ENCODE measurements at places on chromosomes 12 and 14.

GRCh38 chr14:54794159-54794558 is 108.5 kb downstream of the GCH1 start:
- DNase-seq = no peak

- DNase-seq = no peak
Observed at GRCh38 chr12:124862768-124863415, 772 bp downstream of the SCARB1 start.

DNA sequence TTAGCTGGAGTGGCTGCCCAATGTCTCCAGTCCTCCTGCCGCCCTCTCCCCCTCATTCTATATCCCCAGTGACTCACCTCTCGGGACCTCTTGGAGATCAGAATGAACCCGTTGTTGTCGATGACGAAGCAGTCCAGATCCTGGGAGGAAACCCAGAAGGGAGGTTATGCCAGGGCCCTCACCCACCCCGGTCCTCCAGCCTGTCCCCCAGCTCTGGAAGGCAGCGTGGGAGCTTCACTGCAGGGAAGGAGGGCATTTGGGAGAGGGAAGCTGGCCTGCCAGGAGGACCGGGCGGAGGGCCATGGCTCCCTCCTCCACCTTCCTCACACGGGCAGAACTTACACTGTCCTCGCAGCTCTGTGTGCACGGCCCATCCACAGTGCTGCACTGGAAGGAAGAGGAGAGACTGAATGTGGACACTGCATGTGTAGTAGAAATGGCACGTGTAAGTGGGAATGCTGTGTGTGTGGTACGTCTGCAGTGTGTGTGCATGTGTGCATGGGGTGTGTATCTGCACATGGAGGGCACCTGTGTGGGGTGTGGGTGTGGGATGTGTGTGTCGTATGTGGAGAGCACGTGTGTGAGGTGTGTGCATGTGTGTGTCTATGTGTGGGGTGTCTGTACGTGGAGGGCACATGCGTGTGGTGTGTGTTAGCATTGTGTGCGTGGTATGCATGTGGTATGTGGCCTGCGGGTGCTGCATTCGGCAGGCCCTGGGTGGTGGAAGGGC is 10.0 kb upstream of the LRTM2 start:
- DNase-seq = no peak

GRCh38 chr12:68236421-68237059 is 10.9 kb upstream of the IL26 start:
- DNase-seq = no peak

- DNase-seq = no peak
Observed at GRCh38 chr14:72222046-72222445, 289.8 kb downstream of the RGS6 start.

- DNase-seq = no peak
Observed at GRCh38 chr12:69065775-69066174, 132.8 kb upstream of the CPM start.

DNA sequence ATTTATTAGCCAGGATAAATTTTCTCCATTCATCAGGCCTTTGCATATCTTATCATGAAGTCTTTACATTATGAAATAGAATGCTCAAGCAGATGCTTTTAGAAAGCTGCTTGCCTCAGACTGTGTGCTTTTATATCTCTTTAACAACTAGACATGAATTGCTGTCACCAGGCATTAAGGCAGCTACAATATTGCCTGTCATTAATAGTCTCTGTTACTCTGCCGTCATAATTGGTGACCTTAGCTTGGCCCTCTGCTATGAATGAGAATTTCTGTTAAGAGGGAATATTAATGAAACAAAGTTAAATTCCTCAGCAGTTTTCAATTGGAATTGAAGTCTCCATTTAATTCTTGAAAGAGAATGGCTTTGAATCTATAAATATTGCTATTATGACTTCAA is 266.8 kb upstream of the MIS18BP1 start:
- DNase-seq = no peak

- DNase-seq = no peak
Observed at GRCh38 chr12:26276709-26277108, 81.3 kb downstream of the SSPN start.
